ENCODE measurements at places on chromosomes 2 and 18.

- no peak for DNase-seq
These were observed 80.1 kb downstream of the AFF3 start for GRCh38 chr2:100062336-100062735.

GRCh38 chr18:48428475-48429177 lies 19.4 kb upstream of the ZBTB7C start:
- no peak for DNase-seq

GRCh38 chr2:104939570-104940217 lies 85.8 kb downstream of the POU3F3 start:
- DNase-seq: no peak

DNA sequence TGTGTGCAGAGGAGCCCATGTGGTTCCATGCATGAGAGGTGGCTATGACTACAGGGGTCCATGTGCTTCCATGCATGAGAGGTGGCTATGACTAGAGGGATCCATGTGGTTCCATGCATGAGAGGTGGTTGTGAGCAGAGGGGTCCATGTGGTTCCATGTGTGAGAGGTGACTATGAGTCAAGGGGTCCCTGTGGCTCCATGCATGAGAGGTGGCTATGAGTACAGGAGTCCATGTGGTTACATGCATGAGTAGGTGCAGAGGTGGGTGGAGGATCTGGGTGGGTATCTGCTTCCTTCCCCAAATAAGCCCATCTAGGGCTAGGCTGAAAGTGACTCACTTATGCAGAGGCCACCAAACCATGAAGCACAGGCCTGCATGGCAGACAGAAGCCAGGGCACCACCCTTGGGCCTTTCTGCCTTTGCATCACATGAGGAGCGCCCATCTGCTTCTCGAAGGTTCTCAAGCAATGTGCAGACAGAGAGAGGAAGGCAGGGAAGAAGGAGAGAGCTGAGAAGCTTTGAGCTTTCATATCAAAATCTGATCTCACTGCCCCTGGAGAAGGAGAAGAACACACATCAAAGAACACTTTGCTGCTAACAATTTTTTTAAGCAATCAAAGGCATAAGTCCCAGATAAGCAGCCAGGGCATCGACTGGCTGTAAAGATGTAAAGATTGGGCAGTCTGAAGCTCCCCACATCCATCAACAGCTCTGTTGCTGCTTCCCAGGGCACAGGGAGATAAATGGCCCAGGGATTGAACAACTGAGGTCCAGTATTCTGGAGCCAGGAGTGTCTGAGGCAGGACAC lies 137.6 kb downstream of the TNS1 start:
- DNase-seq: no peak

GRCh38 chr2:69469375-69469774 lies 32.1 kb upstream of the NFU1 start:
- DNase-seq: no peak

DNA sequence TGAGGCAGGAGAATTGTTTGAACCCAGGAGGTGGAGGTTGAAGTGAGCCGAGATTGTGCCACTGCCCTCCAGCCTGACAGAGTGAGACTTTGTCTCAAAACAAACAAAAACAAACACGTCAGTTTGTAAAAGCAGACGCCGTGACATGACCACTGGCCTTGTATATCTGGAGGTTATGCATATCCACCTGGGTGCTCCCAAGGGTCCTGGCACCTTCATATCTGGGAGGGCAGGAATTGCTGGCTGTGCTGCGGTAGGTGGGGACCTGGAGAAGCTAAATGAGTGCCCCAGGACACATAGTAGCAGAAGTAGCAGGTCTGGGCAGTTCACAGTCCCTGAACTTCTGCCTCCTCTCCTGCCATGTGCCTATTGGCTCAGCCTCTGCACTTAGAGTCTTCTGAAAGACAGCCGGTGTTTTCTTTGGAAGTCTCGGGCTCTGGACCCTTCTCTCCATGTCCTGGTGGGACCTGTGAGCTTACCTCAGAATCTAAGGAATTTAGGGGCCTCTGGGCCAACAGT lies 30.9 kb upstream of the IL1R2 start:
- DNase-seq: no peak

DNA sequence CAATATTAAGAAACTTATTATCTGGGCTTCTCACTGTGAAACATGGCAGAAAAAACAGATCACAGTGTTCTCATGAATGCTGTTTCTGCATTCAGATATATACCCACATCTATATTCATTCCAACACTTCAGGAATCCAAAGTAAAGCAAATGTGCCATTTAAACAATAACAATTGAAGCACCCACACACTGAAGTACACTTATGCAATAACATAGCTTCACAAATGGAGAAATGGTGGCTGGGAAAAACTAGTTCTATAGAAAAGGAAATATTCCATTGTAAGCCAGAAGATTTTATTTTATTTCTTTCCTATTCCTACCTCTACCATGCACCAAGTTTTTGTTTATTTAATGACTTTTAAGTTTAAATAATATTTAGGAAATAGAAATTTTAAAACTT lies 111.9 kb downstream of the DPP4 start:
- no peak for DNase-seq

DNA sequence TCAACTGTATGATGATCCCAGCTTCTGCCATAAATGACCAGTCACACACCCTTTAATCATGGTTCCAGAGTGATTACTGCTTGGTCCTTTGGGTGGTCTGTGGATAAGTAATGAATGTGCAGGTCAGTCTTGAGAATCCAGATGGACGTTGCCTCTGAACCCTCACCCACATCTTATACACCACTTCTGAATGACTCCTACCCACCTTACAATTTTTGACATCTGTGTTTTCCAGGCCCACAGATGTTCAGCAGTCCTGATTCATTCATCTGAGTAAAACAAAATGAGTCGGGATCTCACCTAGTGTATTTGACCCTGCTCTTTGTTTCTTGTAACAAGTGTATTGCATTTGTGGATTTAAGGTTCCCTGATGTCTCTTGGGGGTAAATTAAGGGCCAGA lies 194.1 kb upstream of the CCDC68 start:
- no peak for DNase-seq

DNA sequence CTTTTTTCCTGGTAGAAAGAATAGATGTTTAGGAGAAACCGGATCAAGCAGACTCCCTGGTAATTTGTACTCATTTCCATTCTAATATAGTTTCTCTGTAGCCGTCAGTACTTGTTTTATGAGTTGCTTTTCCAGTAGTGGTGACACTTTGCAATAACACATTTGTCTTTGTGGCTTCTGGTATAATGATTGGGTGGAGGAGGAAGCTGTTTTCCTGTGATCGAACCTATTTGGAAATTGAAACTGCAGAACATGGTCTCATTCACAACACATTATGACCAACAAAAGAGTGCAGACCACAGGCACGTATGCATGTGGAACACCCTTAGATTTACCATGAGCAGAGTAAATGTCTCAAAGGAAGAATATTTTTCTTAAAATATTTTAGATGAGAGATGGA lies 7.6 kb upstream of the SERPINB12 start:
- no peak for DNase-seq

All from fibroblast of skin of right biceps (primary cell).